ENCODE measurements at places on chromosomes 6 and 20.

DNA sequence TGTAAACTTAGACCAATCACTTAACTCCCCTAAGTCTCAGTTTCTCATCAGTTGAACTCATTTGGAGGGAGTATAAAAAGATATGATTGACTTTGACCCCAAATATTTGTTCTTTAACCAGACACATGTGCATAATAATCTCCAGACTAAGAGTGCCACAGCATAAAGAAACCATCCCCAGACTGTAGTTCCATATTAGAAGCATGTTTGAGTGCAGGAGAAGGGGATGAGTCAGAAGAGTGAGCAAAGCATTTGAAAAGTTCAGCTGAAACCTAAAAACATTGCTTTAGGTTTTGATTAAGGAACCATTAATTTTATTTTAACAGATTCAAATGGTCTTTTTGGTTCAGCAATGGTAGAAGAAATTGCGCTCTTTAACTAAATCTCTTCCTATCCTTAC lies 654.8 kb downstream of the UTRN start:
- no peak for DNase-seq

- DNase-seq = peak; percentile 24
Observed at GRCh38 chr20:44683263-44684046, 31.7 kb upstream of the CCN5 start.

DNA sequence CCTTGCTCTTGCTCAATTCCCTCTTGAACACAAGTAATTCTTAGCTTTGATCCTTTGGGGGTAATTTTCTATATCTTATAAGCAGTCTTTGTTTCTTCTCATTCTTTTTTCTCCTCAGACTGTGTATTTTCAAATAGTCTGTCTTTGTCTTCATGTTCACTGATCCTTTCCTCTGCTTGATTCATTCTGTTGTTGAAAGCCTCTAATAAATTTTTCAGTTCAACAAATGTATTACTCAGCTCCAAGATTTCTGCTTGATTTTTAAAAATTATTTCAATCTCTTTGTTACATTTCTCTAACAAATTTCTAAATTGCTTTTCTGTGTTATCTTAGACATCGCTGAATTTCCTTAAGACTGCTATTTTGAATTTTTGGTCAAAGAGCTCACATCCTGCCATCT lies 11.5 kb downstream of the RSPH3 start:
- no peak for DNase-seq

DNA sequence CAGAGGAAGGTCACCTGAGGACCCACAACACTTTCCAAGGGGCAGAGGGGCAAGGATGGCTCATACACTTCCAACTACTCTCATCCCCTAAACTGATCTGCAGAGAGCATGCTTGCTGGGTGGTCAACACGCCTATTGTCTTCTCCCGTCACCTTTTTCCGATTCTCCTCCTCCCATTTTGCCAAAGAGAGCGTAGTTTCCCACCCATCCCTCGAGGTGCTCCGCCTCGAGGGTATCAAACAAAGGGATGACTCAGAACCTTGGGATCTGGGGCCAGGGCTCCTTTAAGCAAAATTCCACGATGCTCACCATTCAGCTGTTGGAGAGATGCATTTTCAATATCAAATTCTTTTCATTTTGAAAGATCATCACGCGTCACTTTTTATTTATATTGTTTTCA lies 507.5 kb upstream of the SULF2 start:
- no peak for DNase-seq
